ENCODE measurements at places on chromosomes 6 and 20.

DNA sequence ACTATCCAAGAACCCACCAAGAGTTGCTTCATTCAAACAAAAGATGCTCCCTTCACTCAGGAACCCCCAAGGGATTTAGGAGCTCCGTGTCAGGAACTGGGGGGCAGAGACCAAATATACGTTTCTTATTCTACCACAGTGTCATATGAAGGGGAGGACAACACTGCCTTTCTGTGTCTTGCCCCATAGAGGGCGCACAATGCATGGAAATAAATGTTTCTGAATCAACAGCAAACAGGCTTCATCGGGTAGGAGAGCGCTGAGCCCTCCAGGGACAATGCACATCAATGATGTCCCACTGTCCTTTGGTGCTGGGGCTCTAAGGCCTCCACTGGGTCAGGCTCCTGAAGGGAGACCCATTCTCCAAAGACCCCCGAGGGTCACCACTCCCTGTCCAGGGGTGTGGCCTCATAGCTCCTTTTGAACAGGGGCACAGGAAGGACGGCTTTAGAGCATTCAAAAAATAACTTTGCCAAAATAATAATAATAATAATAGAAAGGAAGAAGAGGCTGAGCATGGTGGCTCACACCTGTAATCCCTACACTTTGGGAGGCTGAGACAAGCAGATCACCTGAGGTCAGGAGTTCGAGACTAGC is 31.1 kb downstream of the PLG start:
- H3K27ac ChIP-seq: no peak overlapping the region
- DNase-seq: no peak
- no peaks in the 10 kb centered on the region for H3K27me3 ChIP-seq
- no peaks in the 10 kb centered on the region for H3K4me1 ChIP-seq
- no peaks in the 10 kb centered on the region for H3K36me3 ChIP-seq

DNA sequence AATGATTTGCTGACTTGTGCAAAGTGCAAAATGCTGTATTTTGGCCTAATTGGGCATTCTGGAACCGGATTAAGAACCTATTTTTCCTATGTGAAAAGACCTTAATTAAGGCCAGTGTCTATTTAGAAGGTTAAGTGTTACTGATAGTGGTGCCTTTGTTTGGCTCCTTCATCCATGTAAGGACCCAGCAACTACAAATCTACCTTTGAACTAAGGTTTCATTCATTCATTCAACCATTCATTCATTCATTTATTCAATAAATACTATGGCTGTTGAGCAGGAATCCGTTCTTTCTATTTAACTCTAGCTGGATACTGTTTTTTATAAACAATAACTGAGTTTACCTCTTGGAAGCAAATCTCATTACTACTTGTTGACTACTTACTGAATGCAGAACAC is 33.6 kb downstream of the MAPK14 start:
- no peaks in the 10 kb centered on the region for H3K27me3 ChIP-seq
- no peak for DNase-seq
- peaks cover 13% of the 10 kb centered on the region for H3K4me1 ChIP-seq
- H3K27ac ChIP-seq: no peak overlapping the region
- H3K36me3 ChIP-seq: peaks cover 8% of the 10 kb centered on the region

- H3K27me3 ChIP-seq: no peaks in the 10 kb centered on the region
- no peak for DNase-seq
- no peak overlapping the region for H3K27ac ChIP-seq
- peaks cover 14% of the 10 kb centered on the region for H3K4me1 ChIP-seq
Measured at GRCh38 chr20:38892091-38892981, 33.9 kb upstream of the FAM83D start.

GRCh38 chr6:150116200-150116800 is 26.5 kb upstream of the PPP1R14C start:
- no peaks in the 10 kb centered on the region for H3K4me1 ChIP-seq
- no peak overlapping the region for H3K4me3 ChIP-seq
- H3K36me3 ChIP-seq: no peaks in the 10 kb centered on the region
- DNase-seq: no peak

- H3K4me1 ChIP-seq: peaks cover 7% of the 10 kb centered on the region
- no peak overlapping the region for H3K4me3 ChIP-seq
- no peaks in the 10 kb centered on the region for H3K36me3 ChIP-seq
- no peaks in the 10 kb centered on the region for H3K27me3 ChIP-seq
- no peak overlapping the region for H3K27ac ChIP-seq
Measured at GRCh38 chr6:161396539-161396938, 122.7 kb upstream of the AGPAT4 start.

- H3K36me3 ChIP-seq: no peaks in the 10 kb centered on the region
- no peak for DNase-seq
- H3K4me1 ChIP-seq: no peaks in the 10 kb centered on the region
- H3K27ac ChIP-seq: no peak overlapping the region
- H3K27me3 ChIP-seq: no peaks in the 10 kb centered on the region
- no peak overlapping the region for H3K4me3 ChIP-seq
Measured at GRCh38 chr20:18224968-18225568, 63.3 kb upstream of the ZNF133 start.

GRCh38 chr6:72466971-72467566 is 154.8 kb upstream of the KCNQ5 start:
- H3K27ac ChIP-seq: no peak overlapping the region
- no peak overlapping the region for H3K4me3 ChIP-seq
- H3K27me3 ChIP-seq: no peaks in the 10 kb centered on the region
- no peak for DNase-seq

DNA sequence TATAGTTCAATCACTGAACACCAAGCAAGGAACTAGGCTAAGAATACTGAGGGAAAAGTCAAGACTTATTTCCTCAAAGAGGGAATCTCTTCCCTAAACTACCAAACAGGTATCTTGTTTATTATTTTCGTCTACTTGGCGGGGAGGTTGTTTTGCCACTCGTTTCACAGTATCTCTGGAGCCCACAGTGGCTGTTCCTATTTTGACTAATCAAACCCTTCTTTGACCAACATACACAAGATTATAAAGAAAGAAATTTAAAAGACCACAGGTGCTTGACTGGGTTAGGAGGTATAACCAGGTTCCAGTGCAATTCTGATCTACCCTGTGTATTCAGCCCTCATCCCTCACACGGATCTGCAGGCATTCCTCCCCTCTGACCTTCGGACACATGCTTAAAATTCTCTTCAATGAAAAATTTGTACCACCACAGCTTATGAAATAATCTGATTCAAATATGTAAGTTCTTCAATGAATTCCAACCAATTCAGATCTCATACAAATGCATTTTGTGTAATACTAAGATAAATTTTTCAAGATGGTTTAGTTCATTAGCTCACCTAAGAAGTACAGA is 5.9 kb downstream of the MAN1A1 start:
- DNase-seq: no peak
- H3K4me1 ChIP-seq: peaks cover 12% of the 10 kb centered on the region
- no peaks in the 10 kb centered on the region for H3K27me3 ChIP-seq
- no peak overlapping the region for H3K27ac ChIP-seq

DNA sequence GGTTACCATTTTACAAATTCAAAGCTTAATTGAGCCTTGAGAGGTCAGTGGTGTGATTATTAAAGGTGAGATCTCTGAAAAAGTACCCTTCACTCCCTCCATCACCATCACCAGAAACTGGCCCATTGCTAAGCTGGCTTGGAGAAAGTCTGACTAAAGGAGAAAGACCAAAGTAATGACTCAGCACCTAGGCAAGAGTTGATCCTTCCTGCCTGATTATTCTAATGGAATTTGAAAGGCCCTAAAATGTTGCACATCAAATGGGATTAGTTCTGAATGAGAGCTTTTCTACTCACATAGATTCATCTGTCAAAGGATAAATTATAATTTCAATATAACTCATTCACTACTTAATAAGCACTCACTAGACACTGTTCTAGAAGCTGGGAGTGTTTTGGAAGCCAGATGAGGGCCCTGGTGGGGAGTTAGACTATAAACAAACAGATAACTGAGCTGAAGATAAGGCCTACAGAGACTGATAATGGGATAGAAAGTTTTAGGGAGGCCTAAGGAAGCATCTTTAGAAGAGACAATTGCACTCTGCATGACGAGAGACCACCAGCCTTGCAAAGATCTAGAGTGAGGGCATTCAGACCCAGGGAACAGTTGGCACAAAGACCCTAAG is 366.7 kb downstream of the SYNE1 start:
- H3K4me3 ChIP-seq: no peak overlapping the region
- no peaks in the 10 kb centered on the region for H3K27me3 ChIP-seq
- DNase-seq: no peak
- no peak overlapping the region for H3K27ac ChIP-seq
- H3K36me3 ChIP-seq: peaks cover 5% of the 10 kb centered on the region
- no peaks in the 10 kb centered on the region for H3K4me1 ChIP-seq

GRCh38 chr20:46399401-46399800 is 7.0 kb downstream of the ELMO2 start:
- no peak overlapping the region for H3K27ac ChIP-seq
- DNase-seq: peak; percentile 7

GRCh38 chr6:135860361-135860760 is 8.9 kb downstream of the PDE7B start:
- no peak overlapping the region for H3K27ac ChIP-seq
- H3K27me3 ChIP-seq: no peaks in the 10 kb centered on the region
- no peaks in the 10 kb centered on the region for H3K36me3 ChIP-seq
- DNase-seq: no peak
- H3K4me3 ChIP-seq: no peak overlapping the region

GRCh38 chr20:62792940-62793756 is 3.1 kb upstream of the MRGBP start:
- peak overlapping the region; percentile 94 for H3K27ac ChIP-seq
- peaks cover 22% of the 10 kb centered on the region for H3K4me1 ChIP-seq
- DNase-seq: no peak
- H3K27me3 ChIP-seq: no peaks in the 10 kb centered on the region
- no peaks in the 10 kb centered on the region for H3K36me3 ChIP-seq

GRCh38 chr6:51541847-51542246 is 545.6 kb downstream of the PKHD1 start:
- no peaks in the 10 kb centered on the region for H3K27me3 ChIP-seq
- no peaks in the 10 kb centered on the region for H3K36me3 ChIP-seq
- H3K4me1 ChIP-seq: no peaks in the 10 kb centered on the region
- no peak overlapping the region for H3K4me3 ChIP-seq

- H3K4me1 ChIP-seq: peaks cover 22% of the 10 kb centered on the region
- H3K4me3 ChIP-seq: no peak overlapping the region
- H3K36me3 ChIP-seq: peaks cover 31% of the 10 kb centered on the region
Measured at GRCh38 chr6:36914227-36914794, 28.6 kb downstream of the C6orf89 start.

DNA sequence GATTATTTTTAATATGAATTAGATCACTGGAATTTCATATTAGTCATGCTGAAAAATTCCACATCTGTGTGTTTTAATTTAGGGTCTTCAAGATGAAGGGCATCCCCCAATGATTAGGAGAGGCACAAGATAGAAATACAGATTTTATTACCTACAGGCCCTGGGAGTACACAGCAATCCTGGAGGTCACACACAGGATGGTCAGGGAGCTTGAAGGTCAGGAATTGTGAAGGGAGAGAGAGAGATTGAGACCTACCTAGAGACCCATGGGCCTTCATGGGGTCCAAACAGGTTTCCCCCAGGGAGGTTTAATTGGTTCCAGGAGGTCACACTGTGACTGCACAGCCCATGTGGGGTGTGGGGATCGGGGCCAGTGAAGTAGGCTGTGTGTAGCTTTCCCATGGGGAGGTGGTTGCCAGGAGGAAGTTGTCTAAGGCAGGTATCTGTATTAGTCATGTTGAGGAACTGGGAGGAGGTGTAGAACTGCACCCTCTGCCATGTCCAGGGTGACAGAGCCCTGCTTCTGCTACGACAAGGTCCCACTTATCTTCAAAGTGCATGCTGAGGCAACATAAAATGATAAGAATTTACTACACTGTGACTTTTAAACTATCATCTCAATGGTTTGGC is 18.3 kb downstream of the SNX9 start:
- no peak overlapping the region for H3K27ac ChIP-seq
- no peaks in the 10 kb centered on the region for H3K27me3 ChIP-seq
- H3K4me3 ChIP-seq: no peak overlapping the region

DNA sequence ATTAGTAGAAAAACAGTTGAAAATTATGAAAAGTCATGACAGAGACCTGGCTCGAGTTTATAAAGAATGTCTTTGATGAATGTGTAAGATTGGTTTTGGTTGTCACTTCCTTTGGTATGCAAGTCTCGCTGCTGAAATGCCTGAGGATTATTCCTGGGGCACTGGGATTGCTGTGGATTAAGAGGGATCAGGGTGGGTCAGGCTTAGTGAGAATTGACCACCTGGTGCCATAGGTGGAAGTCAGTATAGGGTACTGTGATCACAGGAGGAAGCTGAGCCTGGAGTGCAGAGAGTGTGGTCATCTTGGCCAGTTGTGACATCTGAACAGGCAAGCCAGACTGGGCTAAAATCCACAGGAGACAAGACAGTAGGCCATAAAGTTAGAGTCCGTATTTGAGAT is 34.9 kb downstream of the CEP43 start:
- no peaks in the 10 kb centered on the region for H3K27me3 ChIP-seq
- no peak overlapping the region for H3K4me3 ChIP-seq
- no peak for DNase-seq
- peaks cover 20% of the 10 kb centered on the region for H3K36me3 ChIP-seq

DNA sequence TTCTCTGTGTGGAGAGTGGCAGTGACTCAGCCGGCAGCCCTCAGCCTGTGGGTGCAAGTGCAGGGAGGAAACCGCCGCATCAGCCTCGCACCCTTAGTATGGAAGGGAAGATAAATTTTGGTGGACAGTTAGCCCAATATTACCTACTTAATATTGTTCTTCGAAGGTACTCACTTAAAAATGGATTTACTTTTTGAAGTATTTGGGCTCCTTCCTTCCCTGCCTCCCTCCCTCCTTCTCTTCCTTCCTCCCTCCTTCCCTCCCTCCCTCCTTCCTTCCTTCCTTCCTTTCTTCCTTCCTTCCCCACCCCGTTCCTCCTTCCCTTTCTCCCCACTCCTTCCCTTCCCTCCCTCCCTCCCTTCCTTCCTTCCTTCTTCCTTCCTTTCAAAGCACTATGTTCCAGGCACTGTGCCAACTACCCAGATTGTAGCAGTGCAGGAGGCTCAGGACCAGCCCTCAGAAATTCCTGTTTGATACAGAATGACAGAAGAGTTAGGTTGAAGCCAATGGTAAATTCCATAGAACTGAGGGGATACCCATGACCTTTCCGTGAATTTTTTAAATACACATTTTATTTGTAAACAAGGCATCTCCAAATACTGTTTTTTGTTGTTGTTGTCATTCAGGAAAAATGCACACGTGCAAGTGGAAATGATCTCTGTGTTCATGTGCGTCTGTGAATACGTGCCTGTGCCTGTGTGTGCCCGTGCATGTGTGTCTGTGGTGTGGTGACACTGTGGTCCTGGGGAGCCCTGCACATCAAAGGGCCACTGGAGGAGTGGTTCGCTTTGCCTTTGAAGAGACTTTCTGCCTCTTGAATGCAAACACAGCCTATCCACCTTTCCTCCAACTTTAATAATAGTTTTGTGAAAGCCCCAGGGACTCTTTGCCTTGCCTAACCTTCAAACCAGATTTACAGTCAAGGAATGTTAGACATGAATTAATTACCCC is 141.7 kb downstream of the EDN3 start:
- H3K27me3 ChIP-seq: peaks cover 8% of the 10 kb centered on the region
- H3K27ac ChIP-seq: no peak overlapping the region
- no peak overlapping the region for H3K4me3 ChIP-seq
- DNase-seq: no peak

- H3K4me1 ChIP-seq: no peaks in the 10 kb centered on the region
- no peak overlapping the region for H3K27ac ChIP-seq
- no peaks in the 10 kb centered on the region for H3K27me3 ChIP-seq
- H3K36me3 ChIP-seq: no peaks in the 10 kb centered on the region
- no peak overlapping the region for H3K4me3 ChIP-seq
Measured at GRCh38 chr6:166766769-166767168, 139.7 kb upstream of the RPS6KA2 start.

- H3K27ac ChIP-seq: no peak overlapping the region
- no peaks in the 10 kb centered on the region for H3K36me3 ChIP-seq
- H3K4me1 ChIP-seq: no peaks in the 10 kb centered on the region
- H3K27me3 ChIP-seq: no peaks in the 10 kb centered on the region
- H3K4me3 ChIP-seq: no peak overlapping the region
Measured at GRCh38 chr6:149830731-149831307, 33.3 kb downstream of the LRP11 start.
